ENCODE measurements at places on chromosomes 4 and X.

DNA sequence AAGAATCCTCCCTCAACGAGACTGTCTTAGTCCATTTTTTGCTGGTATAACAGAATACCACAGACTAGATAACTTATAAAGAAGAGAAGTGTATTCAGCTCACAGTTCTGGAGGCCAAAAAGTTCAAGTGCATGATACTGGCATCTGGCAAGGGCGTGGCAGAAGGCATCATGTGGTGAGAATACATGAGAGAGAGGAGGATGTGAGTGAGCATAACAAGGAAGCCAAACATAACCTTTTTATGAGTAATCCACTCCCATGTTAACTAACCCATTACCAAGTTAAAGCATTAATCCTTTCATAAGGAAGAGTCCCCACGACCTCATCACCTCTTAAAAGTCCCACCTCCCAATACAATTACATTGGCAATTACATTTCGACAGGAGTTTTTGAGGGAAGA, 504.6 kb downstream of the IQCM start:
- no peak for DNase-seq

DNA sequence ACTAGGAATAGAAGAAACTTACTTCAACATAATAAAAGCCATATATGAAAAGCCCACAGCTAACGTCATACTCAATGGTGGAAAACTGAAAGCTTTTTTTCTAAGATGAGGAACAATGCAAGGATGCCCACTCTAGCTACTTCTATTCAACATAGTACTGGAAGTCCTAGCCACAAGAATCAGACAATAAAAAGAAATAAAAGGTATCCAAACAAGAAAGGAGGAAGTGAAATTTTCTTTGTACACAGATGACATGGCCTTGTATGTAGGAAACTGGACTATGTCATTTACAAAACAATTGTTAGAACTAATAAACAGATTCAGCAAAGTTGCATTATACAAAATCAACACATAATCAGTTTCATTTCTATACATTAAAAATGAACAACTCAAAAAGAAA, 25.5 kb upstream of the NXT2 start:
- DNase-seq, result no peak

- DNase-seq, result no peak
Observed at GRCh38 chr4:23887989-23888388, 1.9 kb downstream of the PPARGC1A start.

GRCh38 chrX:57211906-57212305, 74.6 kb upstream of the FAAH2 start:
- no peak for DNase-seq

DNA sequence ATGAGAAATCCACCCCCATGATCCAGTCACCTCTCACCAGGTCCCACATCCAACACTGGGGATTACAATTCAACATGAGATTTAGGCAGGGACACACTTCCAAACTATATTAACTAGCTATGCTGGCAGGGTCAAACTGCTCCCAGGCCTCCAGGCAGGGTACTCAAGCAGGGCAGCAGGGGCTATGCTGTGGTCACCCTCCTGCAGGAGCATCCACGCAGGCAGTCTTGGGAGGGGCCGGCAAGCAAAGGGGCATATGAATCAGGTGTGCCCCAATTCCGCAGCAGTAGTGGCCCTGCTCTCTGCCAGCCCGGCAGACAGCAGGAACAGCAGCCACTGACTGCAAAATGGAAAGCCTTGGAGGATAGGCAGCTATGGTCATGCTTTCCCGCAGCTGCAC, 74.6 kb upstream of the PRDX4 start:
- no peak for DNase-seq

GRCh38 chrX:1295550-1295949, 26.9 kb downstream of the CSF2RA start:
- DNase-seq, result no peak

DNA sequence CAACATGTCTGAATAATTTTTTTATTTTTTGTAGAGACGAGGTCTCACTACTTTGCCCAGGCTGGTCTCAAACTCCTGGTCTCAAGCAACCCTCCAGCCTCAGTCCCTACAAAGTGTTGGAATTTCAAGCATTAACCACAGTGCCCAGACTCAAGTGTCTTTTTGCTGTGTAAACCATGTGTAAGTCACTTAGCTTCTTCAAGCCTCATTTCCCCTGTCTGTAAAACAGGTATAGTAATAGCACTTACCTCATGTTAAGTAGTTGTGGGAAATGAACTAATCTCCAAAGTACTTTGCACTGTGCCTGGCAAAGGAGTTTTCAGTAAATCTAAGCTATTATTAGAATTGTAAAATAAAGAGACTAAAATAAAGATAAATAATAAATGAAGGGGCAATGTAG, 35.7 kb downstream of the STBD1 start:
- no peak for DNase-seq

DNA sequence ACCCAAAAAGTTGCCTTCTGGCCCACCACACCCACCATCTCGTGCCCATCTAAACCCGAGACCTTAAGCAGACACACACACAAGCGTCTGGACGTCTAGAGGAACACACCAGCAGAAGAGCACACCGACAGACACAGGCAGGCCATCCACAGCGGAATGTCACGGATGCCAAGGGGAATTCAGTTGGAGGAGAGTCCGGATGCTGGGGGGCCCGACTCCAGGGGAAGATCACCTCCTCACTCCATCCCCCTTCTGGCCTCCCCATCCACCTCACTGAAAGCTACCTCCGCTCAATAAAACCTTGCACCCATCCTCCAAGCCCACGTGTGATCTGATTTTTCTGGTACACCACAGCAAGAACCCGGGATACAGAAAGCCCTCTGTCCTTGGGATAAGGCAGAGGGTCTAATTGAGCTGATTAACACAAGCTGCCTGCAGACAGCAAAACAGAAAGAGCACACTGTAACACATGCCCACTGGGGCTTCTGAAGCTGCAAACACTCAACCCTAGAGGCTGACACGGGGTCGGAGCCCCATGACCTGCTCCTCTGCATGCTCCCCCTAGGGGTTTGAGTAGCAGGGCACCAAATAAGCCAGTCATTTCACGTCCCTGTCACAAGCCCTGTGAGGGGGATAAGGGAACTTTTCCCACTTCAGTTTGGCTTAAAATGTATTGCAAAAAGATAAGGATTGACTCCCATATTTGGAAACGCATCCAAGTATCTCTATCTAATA, 339.6 kb upstream of the PCDH10 start:
- DNase-seq, result no peak

- DNase-seq, result peak; percentile 34
Observed at GRCh38 chrX:57821703-57822387, 88.4 kb downstream of the ZXDA start.
